LHCN-M2 (cell line): ENCODE measurements at places on chromosomes 3 and 15.

DNA sequence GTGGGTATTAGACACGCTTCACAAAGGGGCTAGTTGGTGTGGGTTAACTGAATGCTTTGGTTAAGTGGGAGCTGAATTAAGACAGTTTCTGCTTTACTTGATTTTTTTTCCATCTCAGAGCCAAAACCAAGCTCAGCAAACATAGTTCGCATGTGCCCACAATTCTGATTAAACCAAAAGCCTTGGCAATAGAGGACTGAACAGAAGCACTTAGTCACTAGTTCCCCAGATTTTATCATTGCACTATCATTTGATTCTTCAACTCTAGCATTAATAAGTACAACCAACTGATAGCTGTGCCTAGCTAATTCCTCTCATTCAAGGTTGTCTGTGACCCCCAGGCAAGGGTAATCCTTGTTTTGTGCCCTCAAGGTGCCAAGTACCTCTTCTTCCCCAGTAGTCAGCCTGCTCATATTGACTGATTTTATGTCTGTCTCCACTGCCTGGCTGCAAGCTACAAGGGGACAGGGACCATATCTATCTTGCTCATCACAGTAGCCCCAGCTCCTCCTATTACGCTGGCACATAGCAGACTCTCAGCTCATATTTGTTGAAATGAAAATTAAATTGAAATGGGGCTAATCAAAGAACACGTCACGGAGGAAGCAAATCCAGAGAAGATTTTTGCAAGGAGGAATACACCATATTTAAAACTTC is 9.9 kb upstream of the ARHGEF3 start:
- DNase-seq = no peak

DNA sequence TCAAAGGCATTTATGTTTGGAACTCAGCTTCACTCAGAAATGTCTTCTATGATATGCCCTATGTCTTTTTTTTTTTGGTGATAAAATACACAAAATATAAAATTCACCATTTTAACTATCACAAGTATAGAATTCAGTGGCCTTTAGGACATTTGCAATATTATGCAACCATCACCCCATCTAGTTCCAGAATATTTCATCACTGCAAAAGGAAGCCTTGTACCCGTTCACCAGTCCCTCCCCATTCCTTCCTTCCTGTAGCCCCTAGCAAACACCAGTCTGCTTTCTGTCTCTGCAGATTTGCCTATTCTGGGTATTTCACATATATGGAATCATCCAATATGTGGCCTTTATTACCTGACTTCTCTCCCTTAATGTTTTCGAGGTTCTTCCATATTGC is 134.8 kb downstream of the ADAMTS9 start:
- no peak for DNase-seq

GRCh38 chr3:147836330-147836729 is 427.2 kb downstream of the ZIC1 start:
- DNase-seq = no peak

DNA sequence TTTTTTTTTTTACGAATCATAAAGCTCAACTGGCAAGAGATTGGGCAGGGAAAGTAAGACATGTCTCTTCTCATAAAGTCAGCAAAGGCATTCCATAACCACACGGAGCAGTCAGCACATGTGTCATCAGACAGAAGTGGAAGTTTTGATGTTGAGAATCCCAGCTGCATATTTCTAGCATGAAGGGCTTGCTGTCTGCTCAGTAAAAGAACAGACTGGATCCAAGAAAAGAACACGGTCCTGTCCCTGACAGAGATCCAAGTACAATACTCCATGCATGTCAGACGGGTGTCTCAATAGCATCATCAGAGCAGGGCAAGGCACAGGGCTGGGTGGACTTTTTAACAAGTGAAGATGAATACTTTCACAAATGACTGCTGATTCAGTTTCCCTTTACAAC is 38.2 kb downstream of the ABI3BP start:
- DNase-seq = peak; percentile 95

DNA sequence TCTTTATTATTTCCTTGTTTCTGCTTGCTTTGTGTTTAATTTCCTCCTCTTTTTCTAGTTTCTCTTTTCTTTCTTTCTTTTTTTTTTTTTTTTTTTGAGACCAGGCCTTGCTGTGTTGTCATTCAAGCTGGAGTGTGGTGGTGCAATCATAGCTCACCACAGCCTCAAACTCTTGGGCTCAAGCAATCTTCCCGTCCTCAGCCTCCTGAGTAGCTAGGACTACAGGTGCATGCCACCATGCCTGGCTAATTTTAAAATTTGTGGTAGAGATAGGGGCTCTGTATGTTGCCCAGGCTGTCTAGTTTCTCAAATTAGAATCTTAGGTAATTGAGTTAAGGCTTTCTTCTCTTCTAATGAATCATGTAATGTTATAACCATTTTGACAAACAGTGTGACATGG is 22.4 kb downstream of the SLMAP start:
- peak; percentile 13 for DNase-seq

- peak; percentile 87 for DNase-seq
These were observed at the start of gene CPOX for GRCh38 chr3:98593046-98593936. Gene CPOX, minus strand, starts transcription at chr3:98593611. Its CDS starts 107 bp downstream, at chr3:98593504.

DNA sequence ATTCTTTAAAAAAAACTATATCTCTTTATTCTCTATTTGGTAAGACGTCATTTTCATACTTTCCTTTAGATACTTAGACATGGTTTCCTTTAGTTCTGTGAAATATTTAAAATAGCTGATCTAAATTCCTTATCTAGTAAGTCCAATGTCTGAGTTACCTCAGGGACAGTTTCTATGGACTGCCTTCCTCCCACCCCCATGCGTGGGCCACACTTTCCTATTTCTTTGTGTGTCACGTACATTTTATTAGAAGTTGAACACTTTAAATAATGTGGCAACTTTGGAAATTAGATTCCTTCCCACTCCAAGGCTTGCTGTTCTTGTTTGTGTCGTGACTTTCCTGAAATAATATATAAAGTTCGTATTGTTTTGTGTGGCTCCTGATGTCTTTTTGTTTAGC is 260.7 kb downstream of the EDEM1 start:
- DNase-seq = no peak

- peak; percentile 58 for DNase-seq
These were observed 51.6 kb upstream of the BLM start for GRCh38 chr15:90665288-90666134.

DNA sequence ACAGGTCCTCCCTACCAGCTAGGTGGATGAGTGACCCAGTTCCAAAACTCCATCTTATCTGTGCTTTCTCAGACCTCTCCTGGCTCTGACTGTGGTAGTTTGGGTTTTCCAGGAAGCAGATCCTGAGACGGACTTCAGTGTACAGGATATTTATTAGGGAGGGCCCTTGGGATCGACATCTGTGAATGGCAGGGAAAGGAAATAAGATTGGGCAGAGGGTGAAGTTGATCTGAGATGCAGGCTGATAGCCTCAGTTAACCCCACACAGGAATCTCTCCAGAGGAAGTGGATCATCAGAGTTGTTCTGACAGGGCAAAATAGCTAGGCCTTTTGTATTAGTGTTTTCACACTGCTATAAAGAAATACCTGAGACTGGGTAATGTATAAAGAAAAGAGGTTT is 16.7 kb upstream of the MAPK6 start:
- no peak for DNase-seq

- DNase-seq = no peak
These were observed 9.1 kb downstream of the BNC1 start for GRCh38 chr15:83275412-83275811.

DNA sequence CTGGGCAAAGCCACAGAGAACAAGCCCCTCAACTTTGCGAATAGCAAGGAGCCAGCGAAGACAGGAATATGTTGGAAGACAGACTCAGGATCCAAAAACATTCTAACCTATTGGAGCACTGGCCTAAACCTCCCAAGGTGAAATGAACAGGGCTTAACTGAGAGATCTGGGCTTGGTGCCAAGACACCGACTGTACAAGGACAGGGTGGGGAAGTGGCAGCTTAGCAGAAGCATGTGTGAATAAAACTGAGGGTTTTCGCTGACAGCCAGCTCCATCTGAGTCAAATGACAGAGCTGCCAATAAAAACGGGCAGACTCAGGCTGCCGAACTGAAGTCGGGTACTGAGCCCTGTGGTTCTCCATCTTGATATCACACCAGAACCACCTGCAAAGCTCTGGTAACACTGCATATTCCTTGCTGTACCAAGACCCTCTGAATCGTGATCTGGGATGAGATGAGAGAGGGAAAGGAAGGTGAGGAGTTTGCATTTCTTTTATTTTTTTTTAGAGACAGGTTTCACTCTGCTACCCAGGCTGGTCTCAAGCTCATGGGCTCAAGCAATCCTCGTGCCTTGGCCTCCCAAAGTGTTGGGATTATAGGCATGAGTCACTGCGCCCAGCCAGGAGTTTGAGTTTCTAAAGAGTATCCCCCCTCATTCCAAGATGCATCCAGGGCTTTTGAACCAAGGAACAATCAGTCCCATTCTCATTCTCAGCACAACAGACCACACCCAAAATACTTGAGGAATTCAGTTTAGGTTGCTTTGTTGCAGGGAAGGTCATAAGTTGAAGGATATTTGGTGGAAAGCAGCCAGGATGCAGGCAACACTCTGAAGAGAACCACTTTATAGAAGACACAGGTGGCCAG is 6.0 kb upstream of the PLCB2 start:
- DNase-seq = peak; percentile 49

- DNase-seq = peak; percentile 15
These were observed 27.8 kb downstream of the ADGRG7 start for GRCh38 chr3:100637197-100637631.

- DNase-seq = peak; percentile 21
These were observed 141.7 kb upstream of the MBNL1 start for GRCh38 chr3:152127058-152127457.

DNA sequence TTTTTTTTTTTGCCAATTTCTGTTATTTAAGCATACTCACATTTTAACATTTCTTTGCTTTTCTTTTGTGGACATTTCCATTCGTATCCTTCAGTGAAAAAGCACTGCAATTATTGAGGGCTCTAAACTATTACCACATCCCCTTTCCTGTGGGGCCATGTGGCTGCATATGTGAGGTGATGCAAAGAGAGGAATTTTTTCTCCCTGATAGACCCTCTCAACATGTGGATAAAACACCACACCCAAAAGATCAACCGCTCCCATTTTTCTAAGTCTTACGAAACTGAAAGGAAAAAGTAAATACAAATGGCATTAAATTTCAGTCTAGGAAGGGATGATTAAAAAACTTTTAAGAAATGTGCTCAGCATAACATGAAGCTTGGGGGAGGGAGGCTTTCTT is 68.8 kb downstream of the DNAJC13 start:
- DNase-seq = peak; percentile 34

- peak; percentile 12 for DNase-seq
These were observed 82.9 kb upstream of the BOC start for GRCh38 chr3:113128386-113129015.

GRCh38 chr15:84111575-84111974 is 124.0 kb upstream of the GOLGA6L4 start:
- no peak for DNase-seq

- DNase-seq = no peak
These were observed 85.1 kb downstream of the DUT start for GRCh38 chr15:48416301-48416700.

DNA sequence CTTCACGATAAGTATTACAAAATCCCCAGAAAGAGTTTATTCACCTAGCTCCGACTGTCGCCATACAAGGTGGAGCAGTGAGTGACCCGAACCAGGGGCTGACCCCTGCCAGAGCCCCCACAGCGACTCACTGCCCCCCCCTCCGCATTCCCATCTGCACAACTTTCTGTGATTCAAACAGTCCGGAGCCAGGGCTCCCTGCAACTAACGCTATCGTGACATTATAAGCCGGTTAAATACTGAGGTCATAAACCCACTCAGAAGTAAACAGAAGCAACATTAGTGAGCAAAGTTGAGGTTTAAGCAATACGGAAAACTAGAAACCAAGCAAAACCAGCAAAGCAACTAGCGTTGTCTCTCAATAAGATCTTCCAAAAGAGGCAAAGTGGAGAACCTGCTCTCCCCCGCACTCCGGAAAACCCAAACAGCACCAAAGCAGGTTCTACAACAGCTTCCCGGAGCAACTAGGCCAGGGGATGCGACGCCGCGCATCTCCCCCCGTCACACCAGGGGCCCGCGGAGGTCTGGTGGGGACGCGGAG is 642 bp downstream of the SCAP start:
- peak; percentile 16 for DNase-seq

- no peak for DNase-seq
These were observed 53.5 kb upstream of the TIPARP start for GRCh38 chr3:156620901-156621300.

DNA sequence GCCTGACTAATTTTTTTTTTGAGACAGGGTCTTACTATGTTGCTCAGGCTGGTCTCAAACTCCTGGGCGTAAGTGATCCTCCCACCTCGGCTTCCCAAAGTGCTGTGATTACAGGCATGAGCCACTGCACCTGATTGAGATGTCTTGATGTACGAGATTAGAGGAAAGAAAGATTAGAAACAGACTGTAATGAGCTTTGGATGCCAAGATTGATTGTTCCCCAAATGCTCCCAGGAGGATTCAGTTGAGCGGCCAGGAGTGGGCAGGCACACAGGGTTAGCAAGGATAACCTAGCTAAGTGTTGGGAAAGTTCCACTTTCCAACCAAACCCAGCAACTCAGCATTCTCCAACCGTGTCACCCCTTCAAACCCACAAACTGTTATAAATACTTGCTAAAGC is 63.7 kb downstream of the SRGAP3 start:
- no peak for DNase-seq

DNA sequence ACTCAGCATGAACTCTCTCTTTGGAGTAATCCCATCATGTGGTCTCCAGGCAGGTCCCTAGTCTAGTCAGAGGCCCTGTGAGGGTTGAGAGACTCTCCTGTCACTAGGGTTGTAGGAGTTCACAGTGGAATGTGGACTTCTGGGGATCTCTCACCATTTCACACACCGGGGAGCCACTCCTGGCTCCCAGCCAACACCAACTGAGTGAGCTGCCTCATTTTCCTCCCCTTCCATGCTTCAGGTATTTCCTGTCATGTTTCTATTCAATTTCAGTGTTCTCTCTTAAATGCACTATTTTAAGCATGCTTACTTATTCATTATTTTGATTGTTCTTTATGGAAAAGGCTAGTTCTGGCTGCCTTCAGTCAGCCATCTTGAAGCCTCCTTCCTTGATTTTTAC is 467.5 kb upstream of the ARL6 start:
- DNase-seq = no peak

GRCh38 chr3:8218353-8218940 is 283.2 kb upstream of the LMCD1 start:
- no peak for DNase-seq

DNA sequence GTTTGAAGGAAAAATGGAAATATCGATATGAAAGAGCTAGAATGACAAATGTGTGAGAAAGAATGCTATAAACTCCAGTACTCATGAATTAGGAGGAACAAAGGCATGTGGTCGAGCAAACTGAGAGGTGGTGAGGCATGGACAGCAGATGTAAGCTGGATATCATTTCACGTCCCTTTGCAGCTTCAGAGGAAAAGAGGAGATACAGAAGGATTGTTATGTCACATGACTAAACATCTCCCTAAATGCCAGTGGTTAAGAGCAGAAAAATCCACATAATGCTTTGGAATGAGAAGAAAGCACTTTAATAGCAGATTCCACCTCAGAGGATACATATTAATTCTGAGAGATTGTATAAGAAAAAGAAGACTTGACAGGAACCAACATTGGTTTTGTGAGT is 248.7 kb downstream of the ZIC4 start:
- peak; percentile 77 for DNase-seq

- DNase-seq = no peak
These were observed 27.9 kb upstream of the PRR23E start for GRCh38 chr3:127165036-127165435.
